ENCODE measurements at places on chromosomes 7 and 10. TPM values are rescaled to one million over a fixed set of nuclear protein-coding genes. Genes with fewer than 3 reads are reported as not detected.

The EVX1 gene
- not detected for total RNA-seq

The GPR37 gene
- 18.5 TPM for total RNA-seq

The AZGP1 gene
- not detected for total RNA-seq

The EPHA1 gene
- not detected for total RNA-seq

The HOXA9 gene
- total RNA-seq, result not detected

The ZNF273 gene
- total RNA-seq, result 63.2 TPM

The ARMH3 gene
- 27.5 TPM for total RNA-seq

The XRCC2 gene
- 6.9 TPM for total RNA-seq

The JAKMIP3 gene
- total RNA-seq, result 7.8 TPM

The CUBN gene
- total RNA-seq, result 7.2 TPM

The ELFN1 gene
- total RNA-seq, result 11.0 TPM

The UNCX gene
- total RNA-seq, result not detected

The LIPK gene
- total RNA-seq, result not detected

The ACTR3C gene
- 12.2 TPM for total RNA-seq

The PILRA gene
- total RNA-seq, result 3.8 TPM

The ITGA8 gene
- 2.8 TPM for total RNA-seq

The TSC22D4 gene
- 6.6 TPM for total RNA-seq

The IFIT1B gene
- total RNA-seq, result not detected

The CALML5 gene
- total RNA-seq, result not detected

The NKX2-3 gene
- not detected for total RNA-seq

The FZD1 gene
- 9.7 TPM for total RNA-seq

The RELN gene
- total RNA-seq, result 67.9 TPM

The CFAP46 gene
- 3.8 TPM for total RNA-seq

The FFAR4 gene
- not detected for total RNA-seq

The VIPR2 gene
- 0.63 TPM for total RNA-seq

The CBLL1 gene
- total RNA-seq, result 38.2 TPM

The UCN3 gene
- total RNA-seq, result not detected

The NOS3 gene
- total RNA-seq, result 1.3 TPM

The MYH16 gene
- not detected for total RNA-seq

The CALHM3 gene
- not detected for total RNA-seq

The FKBP6 gene
- total RNA-seq, result not detected

The LRRC72 gene
- not detected for total RNA-seq

The NSMCE4A gene
- 56.3 TPM for total RNA-seq

The MAT1A gene
- total RNA-seq, result not detected

The LIPJ gene
- 3.8 TPM for total RNA-seq

The TPST1 gene
- 75.7 TPM for total RNA-seq

The SYNPO2L gene
- not detected for total RNA-seq

The STEAP1B gene
- 1.9 TPM for total RNA-seq

The EBLN1 gene
- not detected for total RNA-seq

The IGFBP1 gene
- total RNA-seq, result not detected

The MSS51 gene
- total RNA-seq, result 6.9 TPM
